ENCODE measurements at places on chromosomes 5 and 9. TPM values are rescaled to one million over a fixed set of nuclear protein-coding genes. Genes with fewer than 3 reads are reported as not detected.

Gene TJP2
- total RNA-seq = 19.4 TPM

Gene SH3RF2
- not detected for total RNA-seq

Gene DPYSL3
- 0.55 TPM for total RNA-seq

Gene DRD1
- not detected for total RNA-seq

Gene PCDHA9
- total RNA-seq = not detected

GRCh38 chr5:10331341-10331796 is 22.1 kb upstream of the MARCHF6 start:
- DNase-seq = no peak

- no peak for DNase-seq
Observed at GRCh38 chr9:130128733-130129431, 43.3 kb upstream of the NCS1 start.

DNA sequence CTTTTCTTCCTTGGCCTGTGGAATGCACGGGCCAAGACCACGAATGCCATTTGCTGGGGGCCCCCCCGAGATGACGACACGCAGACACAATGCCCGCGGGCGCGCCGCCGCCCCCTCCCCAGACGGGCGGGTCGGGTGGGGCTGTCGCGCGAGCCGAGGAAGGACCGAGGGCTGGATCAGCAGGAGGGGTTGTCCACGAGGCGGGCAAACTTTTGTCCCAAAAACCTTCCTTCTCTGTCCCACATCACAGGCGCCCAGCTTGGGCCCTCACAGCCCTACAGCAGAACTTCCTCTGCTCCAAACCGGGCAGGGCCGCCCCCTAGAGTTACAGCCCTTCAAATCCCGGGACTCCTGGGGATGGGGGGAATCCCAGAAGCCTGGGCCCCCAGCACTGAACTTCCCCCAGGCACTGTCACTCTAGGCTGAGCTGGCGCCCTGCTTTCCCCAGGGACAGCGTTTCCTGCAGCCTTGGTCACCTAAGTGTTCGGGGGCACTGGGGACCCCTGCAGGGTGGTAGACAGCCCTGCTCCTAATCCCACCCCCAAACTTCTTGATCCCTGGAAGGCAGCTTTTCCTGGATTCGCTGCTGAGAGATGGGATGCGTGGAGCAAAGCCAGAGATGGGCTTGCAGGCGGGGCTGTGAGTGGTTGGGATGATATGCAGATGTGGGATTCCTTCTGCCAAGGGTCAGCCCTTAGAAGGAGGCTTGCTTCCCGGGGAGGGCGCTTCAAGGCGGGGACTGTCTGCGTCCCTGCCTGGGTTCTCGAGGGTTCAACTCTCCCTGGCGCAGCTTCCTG is 980 bp downstream of the COL5A1 start:
- no peak for DNase-seq

GRCh38 chr9:5073701-5074100 is 88.6 kb downstream of the JAK2 start:
- DNase-seq = no peak

GRCh38 chr5:383621-384020 is 59.4 kb upstream of the EXOC3 start:
- DNase-seq = no peak

DNA sequence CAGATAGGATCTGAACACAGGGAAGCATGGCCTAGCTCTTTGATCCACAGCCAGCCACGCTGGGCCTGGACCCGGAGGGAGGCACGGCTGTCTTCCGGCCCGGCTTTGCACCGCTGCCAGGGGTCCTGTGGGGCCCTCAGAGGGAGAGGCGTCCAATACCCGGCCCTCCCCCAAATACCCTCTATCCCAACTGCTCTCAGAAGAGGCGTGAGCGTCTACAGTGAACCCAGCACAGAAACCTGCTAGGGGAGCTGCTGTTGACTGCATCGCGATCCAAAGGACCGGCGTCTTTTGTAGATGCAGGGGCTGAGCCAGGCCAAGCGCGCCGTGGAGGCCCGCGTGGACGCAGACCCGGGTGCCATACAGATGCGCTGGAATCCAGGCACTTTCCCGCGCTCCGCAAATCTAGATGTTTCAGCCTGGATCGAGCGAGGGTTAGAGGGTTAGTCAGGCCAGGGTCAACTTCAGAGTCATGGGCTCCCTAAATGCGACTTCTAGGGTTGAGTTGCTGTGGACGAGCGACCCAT is 1.1 kb upstream of the TCF7 start:
- DNase-seq = no peak

GRCh38 chr5:180034564-180034963 is 37.0 kb downstream of the RNF130 start:
- no peak for DNase-seq

GRCh38 chr5:125696762-125697161 is 726.4 kb upstream of the GRAMD2B start:
- no peak for DNase-seq

DNA sequence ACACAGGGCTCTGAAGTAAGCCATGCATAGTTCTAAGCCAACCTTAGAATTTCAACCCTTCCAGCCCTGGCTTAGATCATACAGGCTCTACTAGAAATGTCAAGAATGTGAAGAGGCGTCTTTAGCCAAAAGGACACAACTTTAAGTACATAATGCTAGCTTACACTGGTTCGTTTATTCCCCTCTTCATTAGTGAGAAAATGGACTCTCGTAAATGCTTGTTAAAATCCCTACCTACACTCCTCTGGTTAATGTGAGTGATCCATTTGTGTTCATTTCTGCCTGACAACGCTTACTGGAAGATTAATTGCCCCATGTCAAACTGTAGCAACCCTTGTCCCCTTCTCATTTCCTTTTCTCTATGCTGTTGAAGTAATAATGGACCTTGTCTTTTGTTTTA is 149.3 kb upstream of the POU5F2 start:
- DNase-seq = no peak

DNA sequence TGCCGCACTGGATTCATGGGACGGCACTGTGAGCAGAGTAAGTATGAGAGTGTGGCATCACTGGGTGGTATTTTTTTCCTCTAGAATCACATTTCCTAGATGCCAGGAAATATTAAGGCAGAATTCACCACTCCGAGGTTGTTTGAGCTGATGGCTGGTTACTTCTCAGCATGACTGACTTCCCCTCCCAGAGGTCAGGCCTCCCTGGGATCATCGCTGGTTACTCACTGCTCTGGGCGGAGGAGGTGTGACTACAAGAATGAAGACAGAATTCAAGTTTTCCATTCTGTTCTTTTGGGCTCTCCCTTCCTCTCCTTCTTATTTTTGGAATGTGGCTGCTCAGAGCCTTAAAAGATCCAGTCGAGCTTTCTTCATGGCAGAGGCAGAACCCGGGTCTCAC is 76.6 kb upstream of the PRRC1 start:
- no peak for DNase-seq

Data from K562 (cell line).